Left lung (tissue), 14 donors: ENCODE measurements at places on chromosomes 4 and X.

DNA sequence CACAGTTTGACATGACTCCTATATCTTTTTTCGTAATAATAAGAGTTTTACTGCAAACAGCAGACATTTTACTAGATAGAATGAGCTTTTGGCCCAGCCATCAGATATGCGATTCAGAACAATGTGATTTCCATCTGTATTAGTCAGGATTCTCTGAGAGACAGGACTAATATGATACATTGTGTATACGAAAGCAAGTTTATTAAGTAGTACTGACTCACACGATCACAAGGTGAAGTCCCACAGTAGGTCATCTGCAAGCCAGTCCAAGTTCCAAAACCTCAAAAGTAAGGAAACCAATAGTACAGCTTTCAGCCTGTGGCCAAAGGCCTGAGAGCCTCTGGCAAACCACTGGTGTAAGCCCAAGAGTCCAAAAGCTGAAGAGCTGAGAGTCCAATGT is 24.1 kb downstream of the CXCL8 start:
- DNase-seq = no peak

DNA sequence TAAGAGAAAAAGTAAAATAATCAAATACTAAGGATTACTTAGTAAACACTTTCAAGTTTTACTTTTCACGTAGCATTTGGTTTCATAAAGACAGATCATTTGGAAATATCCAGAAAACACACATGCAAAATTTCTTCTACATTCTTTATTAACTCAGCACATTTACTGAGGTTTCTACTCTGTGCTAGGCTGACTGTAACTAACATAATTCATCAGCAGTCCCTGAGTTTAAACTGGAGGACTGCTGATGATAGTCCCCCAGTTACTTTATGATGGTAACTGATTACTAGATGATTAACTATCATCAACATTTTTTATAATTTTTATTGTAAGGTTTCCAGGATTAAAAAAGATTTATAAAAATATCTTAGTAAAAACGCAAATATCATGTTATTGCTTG is 12.3 kb downstream of the LEF1 start:
- no peak for DNase-seq

GRCh38 chr4:7330811-7331681 is 103.7 kb downstream of the PSAPL1 start:
- no peak for DNase-seq

GRCh38 chr4:150828159-150828558 is 186.9 kb downstream of the LRBA start:
- no peak for DNase-seq

GRCh38 chrX:13253223-13253622 is 66.6 kb downstream of the ATXN3L start:
- no peak for DNase-seq

GRCh38 chr4:128502818-128503527 is 215.4 kb upstream of the PGRMC2 start:
- DNase-seq = no peak

DNA sequence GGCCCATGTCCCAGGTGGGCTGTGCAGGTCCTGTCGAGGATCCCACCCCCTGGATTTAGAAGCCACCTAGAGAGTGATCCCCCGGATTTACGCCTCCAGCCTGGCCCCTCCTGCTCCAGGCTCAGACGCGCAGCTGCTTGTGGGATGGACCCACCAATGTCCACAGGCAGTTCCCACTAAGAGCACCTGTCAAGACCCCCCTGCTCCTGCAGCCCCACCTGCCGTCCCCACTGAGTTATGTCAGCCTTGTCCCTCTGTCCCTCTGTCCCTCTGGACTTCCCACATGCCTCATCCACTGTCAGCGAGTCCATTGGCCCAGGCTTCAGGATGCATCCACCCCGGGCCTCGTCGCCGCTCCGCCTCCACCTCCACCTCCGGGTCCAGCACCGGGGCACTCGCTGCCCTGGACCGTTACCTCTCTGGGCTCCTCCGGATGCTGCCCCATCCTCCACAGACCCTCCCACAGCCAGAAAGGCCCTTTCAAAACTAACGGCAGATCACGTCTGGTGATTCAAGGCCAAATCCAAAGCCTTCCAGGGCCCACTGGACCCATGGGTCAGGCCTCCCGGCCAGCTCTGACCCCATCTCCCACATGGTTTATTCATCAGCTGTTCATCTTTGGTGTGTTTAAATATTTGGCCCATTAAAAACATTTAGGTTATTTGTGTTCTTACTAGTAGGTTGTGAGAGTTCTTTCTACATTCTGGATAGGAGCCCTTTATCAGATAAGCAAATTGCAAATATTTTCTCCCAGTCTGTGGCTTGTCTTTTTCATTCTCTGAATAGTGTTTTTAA is 28.3 kb downstream of the HTRA3 start:
- DNase-seq = no peak

- DNase-seq = no peak
Measured at GRCh38 chrX:149471397-149471796, 33.7 kb downstream of the IDS start.

GRCh38 chr4:111064342-111064993 is 441.6 kb upstream of the PITX2 start:
- no peak for DNase-seq

DNA sequence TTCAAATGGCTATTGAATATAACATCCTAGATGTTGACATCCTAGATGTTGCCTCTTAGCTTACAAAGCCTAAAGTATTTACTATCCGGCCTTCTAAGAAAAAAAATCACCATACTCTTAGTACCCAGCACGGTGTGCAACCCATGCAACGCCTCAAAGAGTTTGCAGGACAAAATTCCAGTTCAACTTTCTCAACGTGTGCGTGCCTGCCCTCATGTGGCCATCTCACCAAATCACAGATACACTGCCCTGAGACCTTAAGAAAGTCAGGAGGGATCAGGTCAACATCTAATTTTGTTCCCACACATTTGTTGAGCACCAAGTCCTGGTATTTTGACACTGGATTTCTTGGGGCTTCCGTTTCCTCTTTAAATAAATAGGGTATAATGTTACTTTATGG is 68.3 kb downstream of the CRMP1 start:
- no peak for DNase-seq

DNA sequence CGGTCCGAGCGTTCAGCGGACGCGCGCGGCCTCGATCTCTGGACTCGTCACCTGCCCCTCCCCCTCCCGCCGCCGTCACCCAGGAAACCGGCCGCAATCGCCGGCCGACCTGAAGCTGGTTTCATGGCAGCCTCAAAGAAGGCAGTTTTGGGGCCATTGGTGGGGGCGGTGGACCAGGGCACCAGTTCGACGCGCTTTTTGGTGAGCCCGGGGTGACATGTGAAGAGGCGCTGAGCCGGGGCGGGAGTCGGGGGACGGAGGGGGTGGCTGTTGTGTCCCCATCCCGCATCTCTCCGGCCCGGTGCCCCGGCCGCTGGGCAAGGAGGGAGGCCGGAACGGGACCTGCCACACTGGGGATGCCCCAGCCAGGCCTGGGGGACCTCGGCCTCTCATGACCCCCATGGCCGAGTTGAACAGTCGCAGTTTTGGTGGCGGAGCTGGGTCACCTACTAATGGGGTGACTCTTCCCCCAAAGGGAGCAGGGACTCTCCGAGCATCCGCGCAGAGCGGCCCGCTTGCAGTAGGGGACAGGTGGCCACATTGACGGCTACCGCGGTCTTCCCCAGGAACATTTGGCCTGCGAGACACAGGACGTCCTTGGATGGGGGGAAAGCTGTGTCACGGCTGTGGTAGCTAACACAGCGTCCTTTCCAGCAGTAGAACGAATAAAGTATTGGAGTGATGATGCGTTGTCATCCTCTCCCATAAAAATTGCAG is at the start of gene GK:
Gene GK (plus strand): TSS at position 9 of the 717 bp plus-strand sequence. CDS start 115 bp downstream, at position 124.
- DNase-seq = peak; percentile 9

DNA sequence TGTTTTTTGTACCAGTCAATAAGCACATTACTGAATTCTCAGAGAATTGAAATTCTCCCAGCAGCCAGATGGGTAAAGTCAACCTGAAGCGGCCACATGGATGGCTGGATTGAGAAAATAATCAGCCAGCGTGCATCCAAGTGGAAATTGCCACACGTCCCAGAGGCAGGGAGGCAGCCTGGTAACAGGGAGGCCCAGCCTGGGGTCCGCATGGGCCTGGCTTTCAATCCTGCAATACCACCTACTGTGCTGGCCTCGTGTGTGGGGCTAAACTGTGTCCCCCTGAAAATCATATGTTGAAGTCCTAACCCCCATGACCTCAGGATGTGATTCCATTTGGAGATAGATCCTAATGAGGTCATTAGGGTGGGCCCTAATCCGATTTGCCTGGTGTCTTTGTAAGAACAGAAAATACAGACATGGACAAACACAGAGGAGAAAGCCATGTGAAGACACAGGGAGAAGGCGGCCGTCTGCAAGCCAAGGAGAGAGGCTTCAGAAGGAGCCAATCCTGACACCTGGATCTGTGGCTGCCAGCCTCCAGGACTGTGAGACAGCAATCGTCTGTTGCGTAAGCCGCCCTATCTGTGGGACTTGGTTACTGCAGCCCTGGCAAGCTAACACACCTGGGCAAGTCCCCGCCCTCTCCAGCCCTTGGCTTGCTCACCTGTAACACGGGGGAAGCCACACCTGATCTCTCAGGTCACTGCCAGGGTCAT is 90.3 kb downstream of the JAKMIP1 start:
- DNase-seq = no peak

DNA sequence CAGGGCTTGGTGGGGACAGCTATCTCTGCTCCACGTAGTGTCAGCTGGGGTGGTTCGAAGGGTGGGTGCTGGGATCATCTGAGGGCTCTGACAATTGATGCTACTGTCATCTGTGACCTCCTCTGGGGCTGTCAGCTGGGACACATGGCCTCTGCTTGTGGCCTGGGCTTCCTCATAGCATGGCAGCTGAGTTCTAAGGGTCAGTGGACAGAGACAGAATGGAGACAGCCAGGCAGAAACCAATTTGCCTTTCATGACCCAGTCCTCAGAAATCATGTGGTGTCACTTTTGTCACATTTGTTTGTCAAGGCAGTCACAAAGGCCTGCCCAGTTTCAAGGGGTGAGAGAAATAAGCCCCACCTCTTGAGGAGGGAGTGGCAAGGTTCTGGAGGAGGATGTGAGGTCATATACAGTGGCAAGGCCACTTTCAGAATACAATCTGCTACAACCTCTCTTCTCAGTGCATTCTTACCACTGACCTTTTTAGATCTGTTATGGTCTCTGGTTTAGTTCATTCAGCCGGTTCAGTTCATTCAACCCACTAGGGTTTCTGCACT is 103.6 kb upstream of the BCOR start:
- DNase-seq = no peak

DNA sequence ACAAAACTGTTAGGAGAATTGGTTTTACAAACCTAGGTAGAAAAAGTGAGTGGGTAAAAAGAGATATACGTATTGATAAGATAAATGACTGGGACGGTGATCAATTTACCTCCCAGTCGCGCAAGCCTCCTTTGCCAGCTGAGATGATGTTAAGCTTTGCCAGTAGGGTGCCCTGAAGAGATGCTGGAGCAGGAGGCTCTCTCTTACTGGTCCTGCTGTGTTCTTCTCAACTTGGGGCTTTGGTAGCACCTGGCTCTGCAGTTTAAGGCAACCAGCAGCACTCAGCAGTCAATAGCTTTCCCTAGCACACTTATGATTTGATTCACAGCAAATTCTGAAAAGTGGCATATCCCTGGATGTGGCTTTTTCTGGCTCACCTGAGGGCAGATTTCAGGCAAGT is 1461.7 kb downstream of the ADGRL3 start:
- no peak for DNase-seq

GRCh38 chr4:187961961-187962360 is 33.6 kb upstream of the ZFP42 start:
- no peak for DNase-seq

DNA sequence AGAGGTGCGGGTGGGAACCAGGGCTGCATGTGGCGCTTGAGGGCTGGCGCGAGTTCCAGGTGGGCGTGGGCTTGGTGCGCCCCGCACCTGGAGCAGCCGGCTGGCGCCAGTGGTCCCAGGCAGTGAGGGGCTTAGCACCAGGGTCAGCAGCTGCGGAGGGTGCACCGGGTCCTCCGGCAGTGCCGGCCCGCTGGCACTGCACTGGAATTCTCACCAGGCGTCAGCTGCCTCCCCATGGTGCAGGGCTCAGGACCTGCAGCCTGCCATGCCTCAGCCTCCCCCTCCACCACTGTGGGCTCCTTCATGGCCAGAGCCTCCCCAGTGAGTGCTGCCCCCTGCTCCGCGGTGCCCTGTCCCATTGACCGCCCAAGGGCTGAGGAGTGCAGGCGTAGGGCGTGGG is 174.0 kb downstream of the ADAM29 start:
- DNase-seq = peak; percentile 72
